ENCODE measurements at places on chromosomes 16 and 17. TPM values are rescaled to one million over a fixed set of nuclear protein-coding genes. Genes with fewer than 3 reads are reported as not detected.

GRCh38 chr16:35410438-35410837, 1951.0 kb downstream of the TP53TG3F start:
- no peak overlapping the region for H3K4me3 ChIP-seq
- no peaks in the 10 kb centered on the region for H3K4me1 ChIP-seq
- H3K36me3 ChIP-seq: peaks cover 9% of the 10 kb centered on the region
- DNase-seq: no peak
- H3K27ac ChIP-seq: no peak overlapping the region

GRCh38 chr16:88886420-88886844, 20.0 kb upstream of the PABPN1L start:
- H3K4me1 ChIP-seq: peaks cover 4% of the 10 kb centered on the region
- H3K27ac ChIP-seq: peak overlapping the region; percentile 38
- H3K27me3 ChIP-seq: peaks cover 28% of the 10 kb centered on the region

GRCh38 chr17:74552037-74552436, 6.1 kb upstream of the CD300C start:
- peaks cover 9% of the 10 kb centered on the region for H3K36me3 ChIP-seq
- DNase-seq: no peak
- no peaks in the 10 kb centered on the region for H3K4me1 ChIP-seq
- H3K27ac ChIP-seq: no peak overlapping the region
- peaks cover 12% of the 10 kb centered on the region for H3K27me3 ChIP-seq

- peaks cover 19% of the 10 kb centered on the region for H3K27me3 ChIP-seq
- no peak overlapping the region for H3K27ac ChIP-seq
- DNase-seq: no peak
These were observed 5.8 kb downstream of the PLEKHH3 start for GRCh38 chr17:42670789-42671657.

GRCh38 chr17:65609286-65609685, 47.8 kb upstream of the AXIN2 start:
- no peaks in the 10 kb centered on the region for H3K36me3 ChIP-seq
- H3K27me3 ChIP-seq: peaks cover 7% of the 10 kb centered on the region
- H3K4me1 ChIP-seq: no peaks in the 10 kb centered on the region
- H3K27ac ChIP-seq: no peak overlapping the region

- DNase-seq: no peak
- peaks cover 7% of the 10 kb centered on the region for H3K27me3 ChIP-seq
- H3K36me3 ChIP-seq: no peaks in the 10 kb centered on the region
- H3K4me1 ChIP-seq: peaks cover 9% of the 10 kb centered on the region
- H3K27ac ChIP-seq: peak overlapping the region; percentile 28
These were observed 6.7 kb downstream of the ZNF646 start for GRCh38 chr16:31080756-31081419.

- H3K4me1 ChIP-seq: no peaks in the 10 kb centered on the region
- no peaks in the 10 kb centered on the region for H3K36me3 ChIP-seq
- no peak for DNase-seq
- H3K27me3 ChIP-seq: no peaks in the 10 kb centered on the region
- H3K4me3 ChIP-seq: no peak overlapping the region
- H3K27ac ChIP-seq: no peak overlapping the region
These were observed 429.4 kb upstream of the MAF start for GRCh38 chr16:80029761-80030481.

DNA sequence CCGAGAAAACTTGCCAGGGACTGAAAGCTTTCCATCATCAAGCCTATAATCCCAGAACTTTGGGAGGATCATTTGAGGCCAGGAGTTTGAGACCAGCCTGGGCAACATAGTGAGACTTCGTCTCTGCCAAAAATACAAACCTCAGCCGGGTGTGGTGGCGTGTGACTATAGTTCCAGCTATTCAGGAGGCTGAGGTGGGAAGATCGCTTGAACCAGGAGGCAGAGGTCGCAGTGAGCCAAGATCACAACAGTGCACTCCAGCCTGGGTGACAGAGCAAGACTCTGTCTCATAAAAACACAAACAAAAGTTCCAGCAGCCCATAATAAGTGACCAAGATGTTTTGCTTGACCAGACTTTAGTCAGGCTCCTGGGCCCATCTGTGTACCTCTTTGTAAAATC, 1.9 kb downstream of the MEAK7 start:
- H3K36me3 ChIP-seq: no peaks in the 10 kb centered on the region
- H3K27me3 ChIP-seq: peaks cover 7% of the 10 kb centered on the region
- H3K4me1 ChIP-seq: peaks cover 8% of the 10 kb centered on the region

DNA sequence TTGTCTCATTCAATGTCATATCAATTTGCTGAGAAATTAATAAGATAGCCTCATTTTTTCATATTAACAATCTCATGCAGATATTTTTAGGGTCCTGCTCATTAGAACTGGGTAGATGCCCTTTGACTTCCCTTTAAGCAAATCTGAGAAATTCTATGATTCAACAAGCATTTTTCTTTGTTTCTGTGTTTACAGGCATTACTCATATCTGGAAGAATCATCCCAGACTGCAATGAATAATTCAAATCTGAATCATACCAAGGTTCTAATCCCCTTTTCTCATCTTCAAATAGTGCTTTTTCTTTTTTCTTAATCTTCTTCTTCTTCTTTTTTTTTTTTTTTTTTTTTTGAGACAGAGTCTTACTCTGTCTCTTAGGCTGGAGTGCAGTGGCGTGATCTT, 69.2 kb upstream of the KIFC3 start:
- H3K4me1 ChIP-seq: no peaks in the 10 kb centered on the region
- H3K36me3 ChIP-seq: no peaks in the 10 kb centered on the region
- no peak overlapping the region for H3K27ac ChIP-seq
- no peak overlapping the region for H3K4me3 ChIP-seq
- peaks cover 2% of the 10 kb centered on the region for H3K27me3 ChIP-seq

- H3K4me3 ChIP-seq: no peak overlapping the region
- H3K27me3 ChIP-seq: peaks cover 13% of the 10 kb centered on the region
- DNase-seq: peak; percentile 92
- H3K36me3 ChIP-seq: no peaks in the 10 kb centered on the region
These were observed 19.6 kb upstream of the TNFRSF13B start for GRCh38 chr17:16991349-16992009.

DNA sequence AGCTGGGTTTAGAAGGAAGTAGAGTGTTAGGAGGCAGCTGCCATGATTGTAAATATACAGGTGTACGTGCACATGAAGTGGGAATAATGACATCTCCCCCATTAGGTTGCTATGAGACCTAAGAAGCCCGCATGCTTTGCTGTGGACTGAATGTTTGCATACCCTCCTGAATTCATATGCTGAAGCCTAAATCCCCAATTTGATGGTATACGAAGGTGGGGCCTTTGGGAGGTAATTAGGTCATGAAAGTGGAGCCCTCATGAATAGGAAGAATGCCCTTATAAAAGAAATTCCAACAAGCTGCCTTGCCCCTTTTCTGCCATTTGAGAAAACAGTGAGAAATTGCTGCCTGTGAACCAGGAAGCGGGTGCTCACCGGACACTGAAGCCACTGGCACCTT, 44.0 kb downstream of the CCDC182 start:
- H3K36me3 ChIP-seq: peaks cover 6% of the 10 kb centered on the region
- H3K27ac ChIP-seq: no peak overlapping the region
- H3K4me1 ChIP-seq: peaks cover 6% of the 10 kb centered on the region
- DNase-seq: no peak
- no peak overlapping the region for H3K4me3 ChIP-seq
- peaks cover 4% of the 10 kb centered on the region for H3K27me3 ChIP-seq

- H3K27me3 ChIP-seq: peaks cover 20% of the 10 kb centered on the region
- peak overlapping the region; percentile 97 for H3K27ac ChIP-seq
- peaks cover 4% of the 10 kb centered on the region for H3K36me3 ChIP-seq
- peak overlapping the region; percentile 96 for H3K4me3 ChIP-seq
- peaks cover 55% of the 10 kb centered on the region for H3K4me1 ChIP-seq
These were observed 232.8 kb downstream of the SEC14L1 start for GRCh38 chr17:77373299-77374169.

- no peak for DNase-seq
- H3K27me3 ChIP-seq: peaks cover 11% of the 10 kb centered on the region
- peaks cover 11% of the 10 kb centered on the region for H3K36me3 ChIP-seq
- H3K4me3 ChIP-seq: peak overlapping the region; percentile 50
- H3K4me1 ChIP-seq: peaks cover 35% of the 10 kb centered on the region
- peak overlapping the region; percentile 91 for H3K27ac ChIP-seq
These were observed 27.5 kb downstream of the CEP295NL start for GRCh38 chr17:78875363-78876093.

DNA sequence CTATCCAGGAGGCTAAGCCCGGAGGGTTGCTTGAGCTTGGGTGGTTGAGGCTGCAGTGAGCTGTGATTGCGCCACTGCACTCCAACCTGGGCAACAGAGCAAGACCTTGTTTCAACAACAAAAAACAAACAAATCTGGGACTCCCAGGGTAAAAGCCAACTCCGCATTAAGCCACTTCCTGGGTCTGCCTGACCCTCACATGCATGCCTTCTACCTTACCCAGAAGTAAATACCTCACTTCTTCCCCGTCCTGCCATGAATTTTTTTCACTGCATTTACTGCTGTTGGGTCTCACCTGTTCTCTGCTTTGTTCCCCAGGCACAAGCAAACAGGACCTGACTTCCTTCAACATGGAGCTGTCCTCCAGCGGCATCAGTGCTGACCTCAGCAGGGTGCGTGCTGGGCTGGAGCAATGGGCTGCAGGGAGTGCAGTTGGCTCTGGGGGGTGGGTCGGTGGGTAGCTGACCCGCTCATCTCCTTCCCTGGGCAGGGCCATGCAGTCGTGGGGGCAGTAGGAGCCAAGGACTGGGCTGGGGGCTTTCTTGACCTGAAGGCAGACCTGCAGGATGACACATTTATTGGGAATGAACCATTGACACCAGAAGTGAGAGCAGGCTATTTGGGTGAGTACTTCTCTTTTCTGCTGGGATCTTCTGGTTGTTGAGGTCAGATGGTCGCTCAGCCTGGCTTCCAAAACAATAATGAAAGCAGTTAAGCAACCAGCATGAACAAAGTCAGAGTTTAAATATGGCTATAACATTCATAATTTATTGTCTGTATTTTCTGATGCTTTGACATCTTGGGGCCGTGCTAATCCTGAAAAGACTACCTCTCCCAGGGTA, 16.4 kb downstream of the ITGAL start:
- peaks cover 7% of the 10 kb centered on the region for H3K27me3 ChIP-seq
- H3K36me3 ChIP-seq: no peaks in the 10 kb centered on the region
- no peak overlapping the region for H3K4me3 ChIP-seq
- no peaks in the 10 kb centered on the region for H3K4me1 ChIP-seq

GRCh38 chr16:86041215-86041614, 142.3 kb downstream of the IRF8 start:
- no peak overlapping the region for H3K27ac ChIP-seq
- H3K4me3 ChIP-seq: no peak overlapping the region
- H3K27me3 ChIP-seq: no peaks in the 10 kb centered on the region

DNA sequence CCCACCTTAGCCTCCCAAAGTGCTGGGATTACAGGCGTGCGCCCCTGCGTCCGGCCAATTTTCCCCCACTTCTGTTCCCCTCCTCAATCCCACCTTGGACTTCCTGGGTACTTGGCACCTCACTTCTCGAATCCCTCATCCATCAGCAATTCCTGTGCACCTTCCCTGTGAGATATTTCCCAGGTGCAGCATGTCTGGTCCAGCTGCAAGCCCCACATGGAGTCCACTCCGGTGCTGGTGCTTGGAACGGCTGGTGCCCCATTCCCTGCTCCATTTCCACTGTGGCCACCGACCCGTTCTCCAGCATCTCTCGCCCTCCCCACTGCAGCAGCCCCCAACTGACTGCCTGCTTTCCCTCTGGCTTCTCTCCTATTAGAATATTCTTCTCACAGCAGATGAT, 35.3 kb downstream of the NOL11 start:
- no peak overlapping the region for H3K27ac ChIP-seq
- H3K36me3 ChIP-seq: peaks cover 7% of the 10 kb centered on the region
- no peaks in the 10 kb centered on the region for H3K27me3 ChIP-seq
- no peak for DNase-seq
- H3K4me3 ChIP-seq: no peak overlapping the region

DNA sequence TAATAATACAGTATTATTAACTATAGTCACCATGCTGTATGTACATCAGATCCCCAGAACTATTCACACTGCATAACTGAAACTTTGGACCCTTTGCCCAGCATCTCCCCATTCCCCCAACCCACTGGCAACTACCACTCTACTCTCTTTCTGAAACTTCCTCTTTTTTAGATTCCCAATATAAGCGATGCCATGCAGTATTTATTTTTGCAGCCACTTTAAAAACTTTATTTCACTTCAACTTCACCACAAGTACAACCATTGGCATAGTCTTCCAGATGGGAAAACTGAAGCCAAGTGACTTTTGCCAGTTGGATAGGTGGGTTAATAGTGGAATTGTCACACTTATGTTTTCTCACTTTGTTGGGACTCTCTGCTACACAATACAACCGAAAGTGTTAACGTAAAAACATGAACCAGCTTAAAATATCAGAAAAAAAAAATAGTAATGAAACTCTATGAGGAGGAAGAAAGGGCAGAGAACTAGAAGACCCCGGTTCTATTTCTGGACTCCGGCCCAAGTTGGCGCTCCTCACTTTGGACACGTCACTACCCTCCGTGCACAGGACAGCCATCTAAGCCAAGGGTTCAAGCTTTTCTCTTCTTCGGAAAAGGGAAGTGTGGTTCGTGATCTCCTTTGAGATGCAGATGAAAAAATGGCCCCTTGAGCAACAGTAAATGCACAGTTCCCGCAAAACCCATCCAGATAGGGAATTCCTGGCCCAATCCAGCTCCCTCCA, 743 bp downstream of the SHCBP1 start:
- no peak overlapping the region for H3K27ac ChIP-seq
- no peaks in the 10 kb centered on the region for H3K36me3 ChIP-seq
- no peaks in the 10 kb centered on the region for H3K4me1 ChIP-seq

- H3K4me1 ChIP-seq: peaks cover 21% of the 10 kb centered on the region
- H3K27me3 ChIP-seq: peaks cover 17% of the 10 kb centered on the region
- H3K27ac ChIP-seq: no peak overlapping the region
- H3K4me3 ChIP-seq: no peak overlapping the region
- no peaks in the 10 kb centered on the region for H3K36me3 ChIP-seq
These were observed 226.0 kb upstream of the GSE1 start for GRCh38 chr16:85387171-85387507.

- peak overlapping the region; percentile 84 for H3K27ac ChIP-seq
- H3K27me3 ChIP-seq: peaks cover 16% of the 10 kb centered on the region
- H3K36me3 ChIP-seq: peaks cover 4% of the 10 kb centered on the region
- peak overlapping the region; percentile 92 for H3K4me3 ChIP-seq
- DNase-seq: no peak
- H3K4me1 ChIP-seq: peaks cover 20% of the 10 kb centered on the region
These were observed 383 bp downstream of the ZNF598 start for GRCh38 chr16:2009164-2009711.

Gene ARL17A
- 16.5 TPM for total RNA-seq

Gene NIP7
- 19.6 TPM for total RNA-seq

Gene ERI2
- 14.2 TPM for total RNA-seq

Gene DYNLRB2
- total RNA-seq: not detected

Gene TNP2
- not detected for total RNA-seq

Gene BBS2
- 40.7 TPM for total RNA-seq

Gene DNAI2
- not detected for total RNA-seq

Gene COL1A1
- total RNA-seq: 10.1 TPM
